ENCODE measurements at places on chromosomes 5 and 9.

GRCh38 chr9:13508086-13508485, 228.6 kb upstream of the MPDZ start:
- no peak for DNase-seq

- no peak for DNase-seq
Observed at GRCh38 chr9:34501372-34501771, 21.4 kb downstream of the ENHO start.

GRCh38 chr9:35102465-35102768, 514 bp downstream of the STOML2 start:
- no peak for DNase-seq

DNA sequence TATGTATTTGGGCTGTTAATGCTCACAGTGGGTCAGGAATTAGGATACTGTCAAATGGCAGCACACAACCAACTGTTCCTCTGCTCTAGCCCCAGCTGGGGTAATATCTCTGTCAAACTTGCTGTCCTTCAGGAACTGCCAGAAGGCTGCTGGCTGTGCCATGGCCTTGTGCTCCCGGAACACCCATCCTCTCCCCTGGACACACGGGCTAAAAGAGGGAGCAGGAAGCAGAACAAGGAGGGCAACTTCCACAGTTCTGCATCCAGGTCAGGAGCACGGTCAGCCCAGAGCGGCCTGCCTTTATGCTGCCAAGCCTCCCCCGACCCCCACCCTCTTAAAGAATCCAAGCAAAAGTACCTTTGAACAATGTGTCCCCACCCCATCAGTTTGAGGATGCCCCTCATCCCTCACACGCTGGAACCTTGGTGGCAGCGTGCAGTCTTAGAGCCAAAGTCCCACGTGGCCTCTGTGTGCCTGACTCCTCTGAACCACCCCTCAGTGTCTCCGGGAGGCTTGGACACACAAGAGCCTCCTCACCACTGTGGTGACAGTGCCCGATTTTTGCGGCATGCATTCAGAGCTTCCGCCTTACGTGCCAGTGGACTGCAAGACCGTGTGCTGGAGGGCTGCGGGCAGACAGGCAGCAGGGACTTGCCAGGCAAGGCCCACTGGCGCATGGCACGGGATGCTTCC, 60.8 kb downstream of the PSMB7 start:
- DNase-seq = no peak

DNA sequence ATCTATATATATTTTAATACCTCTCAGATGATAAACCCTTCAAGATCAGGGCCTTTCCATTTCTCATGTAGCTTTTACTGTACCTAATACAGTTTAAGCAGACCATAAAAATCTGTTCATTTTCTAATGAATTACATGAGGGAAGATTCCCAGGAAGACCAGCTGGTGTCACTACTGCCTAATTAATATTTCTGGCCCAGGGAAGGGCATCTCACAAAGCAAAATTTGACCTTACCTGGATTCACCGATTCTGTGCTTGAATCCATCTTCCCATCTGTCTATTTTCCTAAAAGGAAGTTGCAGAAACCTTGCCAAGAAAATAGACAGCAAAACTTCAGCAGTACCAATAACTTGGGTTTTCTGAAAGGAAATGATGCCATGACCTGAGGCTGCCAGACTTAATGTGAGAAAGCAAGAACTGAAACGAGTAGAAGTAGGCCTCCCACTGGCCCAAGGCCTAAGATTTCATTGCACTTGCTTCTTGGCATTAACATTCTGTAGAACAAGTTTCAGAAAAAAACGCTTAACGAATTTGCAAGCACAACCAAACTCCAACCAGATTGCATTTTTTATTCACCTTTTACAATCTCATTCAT, 83.0 kb upstream of the GLIS3 start:
- DNase-seq = peak; percentile 44

GRCh38 chr5:55234121-55234700, 803 bp upstream of the CCNO start:
- DNase-seq = peak; percentile 70

- no peak for DNase-seq
Observed at GRCh38 chr9:8799206-8799605, 999.6 kb upstream of the DMAC1 start.
